ENCODE measurements at places on chromosomes 2 and 18.
A peak's percentile ranks its signal among the peaks of the same experiment; 100 is the strongest.

DNA sequence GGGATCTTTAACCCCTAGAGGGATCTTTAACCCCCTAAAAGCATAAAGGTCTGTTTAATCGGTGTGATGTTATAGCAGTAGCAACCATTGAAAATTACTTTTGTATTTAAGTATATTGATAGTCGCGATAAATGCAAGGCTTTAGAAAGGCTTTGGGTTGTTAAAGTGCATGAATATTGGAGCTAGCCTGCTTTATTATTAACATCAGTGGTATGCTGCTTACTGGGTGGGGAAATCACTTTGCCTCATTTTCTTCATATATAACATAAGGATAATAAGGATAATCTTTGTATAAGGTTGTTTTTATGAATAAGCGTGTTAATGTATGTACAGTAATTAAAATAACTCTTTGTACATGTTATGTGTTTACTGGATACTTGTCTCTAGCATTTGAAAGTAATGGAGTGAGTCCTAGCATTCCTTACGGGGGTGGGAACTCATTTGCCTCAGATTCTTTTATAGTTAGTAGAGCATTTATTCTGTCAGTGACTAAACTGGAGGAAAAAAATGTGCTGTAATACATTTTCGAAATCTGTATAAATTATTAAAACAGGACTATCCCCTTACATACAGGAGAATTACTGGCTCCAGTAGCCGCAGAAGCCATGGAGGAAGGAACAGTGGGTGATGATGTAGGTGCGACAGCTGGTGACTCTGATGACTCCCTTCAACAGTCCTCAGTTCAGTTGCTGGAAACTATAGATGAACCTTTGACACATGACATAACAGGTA is 122.2 kb downstream of the BIRC6 start:
- DNase-seq: peak; percentile 25

DNA sequence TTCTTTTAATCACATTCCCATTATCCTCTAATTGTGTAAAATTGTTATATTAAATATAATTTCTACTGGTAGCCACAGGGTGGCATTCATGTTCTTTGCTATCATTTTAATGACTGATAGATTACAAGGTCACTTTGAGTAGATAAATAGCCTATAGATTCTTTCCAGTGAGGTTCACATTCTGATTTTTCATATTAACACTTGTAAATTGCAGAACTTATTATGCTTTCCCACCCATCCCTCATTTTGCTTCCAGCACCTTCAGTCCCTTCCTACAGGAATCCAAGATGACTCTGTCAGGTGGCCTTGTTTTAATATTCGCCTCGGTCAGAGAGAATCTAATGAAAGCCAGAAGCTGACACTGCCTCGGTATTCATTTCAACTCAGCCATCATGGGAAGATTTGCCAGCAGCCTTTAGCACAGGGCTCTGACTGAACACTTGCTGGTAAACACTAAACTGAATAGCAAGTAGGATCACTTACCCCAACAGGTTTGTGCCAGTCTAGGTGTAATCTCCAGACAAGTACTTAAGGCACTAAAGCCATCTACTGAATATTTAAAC is 101.2 kb upstream of the FSHR start:
- DNase-seq: no peak

- DNase-seq: no peak
These were observed 923.6 kb downstream of the CCDC85A start for GRCh38 chr2:57107353-57107752.

- DNase-seq: no peak
These were observed 96.5 kb upstream of the HS6ST1 start for GRCh38 chr2:128414946-128415778.

GRCh38 chr18:39345321-39345720 is 1779.7 kb upstream of the CELF4 start:
- DNase-seq: no peak

DNA sequence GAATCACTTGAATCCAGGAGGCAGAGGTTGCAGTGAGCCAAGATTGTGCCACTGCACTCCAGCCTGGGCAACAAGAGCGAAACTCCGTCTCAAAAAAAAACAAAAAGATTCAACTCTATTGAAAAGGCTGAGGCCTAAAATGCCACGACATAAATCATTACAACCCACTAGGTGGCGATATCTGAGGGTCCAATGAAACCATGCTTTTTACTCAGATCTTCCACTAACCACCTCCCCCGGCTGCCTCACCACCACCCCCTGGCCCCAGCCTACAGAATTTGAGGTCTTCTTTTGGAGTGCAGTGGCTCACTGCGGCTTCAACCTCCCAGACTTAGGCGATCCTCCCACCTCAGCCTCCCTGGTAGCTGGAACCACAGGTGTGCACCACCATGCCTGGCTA is 57.5 kb downstream of the AP1S3 start:
- DNase-seq: peak; percentile 60

DNA sequence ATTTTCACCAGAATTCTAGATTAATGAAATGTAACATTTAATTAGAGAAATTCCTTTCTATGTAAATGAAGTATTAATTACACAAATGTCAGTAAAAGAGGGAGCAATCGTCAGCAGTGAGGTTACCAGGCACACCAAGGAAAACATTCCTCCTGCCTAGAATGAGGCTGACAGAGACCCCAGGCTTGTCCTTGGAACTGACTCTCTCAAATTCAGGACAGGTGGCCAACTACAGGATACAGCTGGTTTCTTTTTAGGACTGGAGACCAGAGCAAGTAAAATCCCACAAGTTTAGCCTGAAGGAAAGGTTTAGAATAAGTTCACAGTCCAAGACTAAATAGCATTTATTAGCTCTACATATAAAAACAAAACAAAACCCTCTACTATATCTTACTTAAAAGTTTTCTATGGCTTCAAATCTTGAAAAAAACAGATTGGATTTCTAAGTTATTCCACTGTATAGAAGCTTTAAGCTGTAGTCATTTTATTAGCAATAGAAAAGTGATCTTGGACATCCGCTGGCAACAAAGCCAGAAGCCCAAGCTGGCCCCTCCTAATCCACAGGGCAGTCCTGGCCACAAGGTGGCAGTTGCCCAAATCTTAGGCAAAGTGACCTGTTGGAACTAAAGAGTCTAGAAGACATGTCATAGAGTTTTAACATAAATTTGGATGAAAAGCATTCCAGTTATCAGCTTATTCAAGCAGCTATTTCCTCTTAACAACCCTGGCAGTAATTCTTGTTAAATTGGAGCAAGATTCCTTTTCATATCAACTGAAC is 81.0 kb downstream of the SP3 start:
- peak; percentile 45 for DNase-seq

- DNase-seq: no peak
These were observed 7.5 kb upstream of the STAMBP start for GRCh38 chr2:73821227-73821626.

DNA sequence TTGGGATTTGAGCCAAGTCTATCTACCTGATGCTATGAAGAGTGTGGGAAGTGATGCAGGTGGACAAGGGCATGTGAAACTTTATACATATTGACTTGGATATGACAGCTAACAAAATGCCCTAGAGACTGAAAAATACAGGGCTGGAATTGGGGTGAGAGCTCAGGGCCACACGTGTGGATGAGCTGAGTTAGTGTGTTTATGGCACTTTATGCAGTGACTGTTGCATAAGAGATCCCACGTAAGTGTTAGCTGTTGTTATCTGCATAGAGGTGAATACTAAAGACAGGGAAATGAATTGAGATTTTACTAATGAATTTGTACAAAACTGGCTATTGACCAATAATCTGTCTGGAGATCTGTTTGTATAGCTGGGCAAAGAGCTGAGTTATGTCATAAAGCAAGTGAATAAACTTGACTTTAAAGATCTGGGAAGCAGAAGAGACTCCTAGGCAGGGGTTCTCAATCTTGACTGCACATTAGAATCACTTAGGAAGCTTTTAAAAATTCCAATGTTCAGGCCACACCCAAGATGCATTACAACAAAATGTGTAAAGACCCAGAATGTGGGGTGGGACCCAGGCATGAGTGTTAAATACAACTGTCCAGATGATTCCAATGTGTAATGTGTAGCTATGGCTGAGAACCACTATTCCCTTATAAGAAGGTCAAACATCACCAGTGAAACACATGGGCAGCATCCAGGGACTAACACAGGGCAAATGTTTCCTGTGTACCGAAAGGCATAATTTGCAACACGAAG is 74.2 kb upstream of the STK17B start:
- no peak for DNase-seq

DNA sequence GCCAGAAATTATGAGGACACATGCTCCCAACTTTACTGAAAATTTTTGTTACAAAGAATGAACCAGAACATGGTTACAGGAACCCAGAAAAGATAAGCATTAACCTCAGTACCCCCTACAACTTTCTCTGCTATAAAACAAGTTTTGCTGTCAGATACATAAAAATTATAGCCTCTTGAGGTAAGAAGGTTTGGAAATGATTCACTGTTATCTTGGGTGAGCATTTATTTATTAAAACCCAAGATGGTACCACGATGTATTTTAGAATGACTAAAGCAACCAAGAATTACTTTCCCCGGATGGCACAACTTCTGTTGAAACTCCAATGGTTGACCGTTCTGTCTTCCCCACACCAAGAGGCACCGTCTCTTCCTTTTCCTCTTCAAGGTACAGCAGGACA is 72.9 kb downstream of the RBMS1 start:
- DNase-seq: no peak

DNA sequence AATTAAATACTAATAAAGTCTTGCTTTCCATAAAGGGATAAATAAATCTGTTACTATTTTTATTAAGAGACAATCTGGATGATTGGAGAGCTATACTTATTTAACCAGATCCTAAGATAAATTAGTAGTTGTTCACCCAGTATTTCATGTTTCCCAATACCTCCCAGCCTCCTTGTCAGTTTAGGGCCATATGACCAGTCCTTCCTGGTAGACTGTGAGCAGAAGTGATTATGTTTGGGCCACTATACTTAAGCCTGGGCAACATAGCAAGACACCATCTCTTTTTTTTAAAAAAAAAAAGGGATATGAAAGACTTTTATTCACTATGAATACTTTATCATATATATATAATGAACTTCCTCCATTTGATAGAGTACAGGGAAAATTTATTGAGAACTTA is 48.8 kb upstream of the PPM1B start:
- no peak for DNase-seq

GRCh38 chr18:50307400-50307737 is 19.9 kb upstream of the CXXC1 start:
- no peak for DNase-seq

GRCh38 chr2:196617430-196617829 is 22.1 kb upstream of the CCDC150 start:
- DNase-seq: no peak

GRCh38 chr18:5998907-5999306 is 103.6 kb upstream of the TMEM200C start:
- no peak for DNase-seq

DNA sequence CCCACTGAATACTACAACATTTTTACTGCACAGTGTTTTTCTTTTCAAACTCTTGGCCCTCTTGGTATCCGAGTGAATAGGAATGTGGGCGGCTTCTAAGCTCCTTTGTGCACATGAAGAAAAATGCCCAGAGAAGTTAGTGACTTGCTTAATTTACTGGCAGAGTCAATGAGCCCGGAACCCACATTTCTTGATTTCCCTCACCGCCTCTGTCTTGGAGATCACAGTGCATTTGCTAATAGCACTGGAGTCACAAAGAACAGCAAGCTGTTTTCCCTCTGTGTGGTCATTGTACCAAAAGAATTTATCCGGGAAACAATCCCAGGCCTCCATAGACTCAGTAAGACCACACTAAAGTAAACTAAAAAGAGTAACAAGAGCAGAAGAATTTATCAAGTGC is 18.9 kb downstream of the STON1 start:
- peak; percentile 55 for DNase-seq

- no peak for DNase-seq
These were observed 181.4 kb downstream of the FAM210A start for GRCh38 chr18:13544953-13545352.

DNA sequence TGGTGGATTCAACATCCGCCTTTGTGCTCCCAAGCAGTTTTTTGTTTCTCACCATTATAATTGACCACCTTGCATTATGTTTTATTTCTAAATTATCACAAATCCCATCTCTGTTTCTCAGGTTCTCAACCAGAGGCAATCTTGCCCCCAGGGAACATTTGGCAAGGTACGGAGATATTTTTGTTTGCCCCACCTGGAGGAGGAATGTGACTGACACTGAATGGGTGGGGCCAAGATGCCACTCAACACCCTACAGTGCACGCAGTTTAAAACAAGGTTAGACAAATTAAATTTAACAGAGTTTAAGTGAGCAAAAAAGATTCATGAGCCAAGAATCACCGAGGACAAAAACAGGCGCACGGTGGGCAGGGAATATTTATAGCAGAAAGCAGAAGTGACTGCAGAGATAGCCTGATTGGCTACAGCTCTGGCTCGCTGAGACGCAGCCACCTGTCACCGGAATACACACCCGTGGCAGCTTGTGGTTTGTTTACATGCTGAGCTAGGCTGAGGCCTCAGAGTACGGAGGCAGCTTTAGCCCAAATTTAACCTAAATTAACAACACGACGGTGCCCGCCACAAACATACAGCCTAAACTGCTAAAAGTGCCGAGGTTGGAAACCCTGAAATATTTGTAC is 150.0 kb upstream of the ALKAL2 start:
- no peak for DNase-seq

- DNase-seq: no peak
These were observed 176.9 kb downstream of the PIK3C3 start for GRCh38 chr18:42131930-42132244.

DNA sequence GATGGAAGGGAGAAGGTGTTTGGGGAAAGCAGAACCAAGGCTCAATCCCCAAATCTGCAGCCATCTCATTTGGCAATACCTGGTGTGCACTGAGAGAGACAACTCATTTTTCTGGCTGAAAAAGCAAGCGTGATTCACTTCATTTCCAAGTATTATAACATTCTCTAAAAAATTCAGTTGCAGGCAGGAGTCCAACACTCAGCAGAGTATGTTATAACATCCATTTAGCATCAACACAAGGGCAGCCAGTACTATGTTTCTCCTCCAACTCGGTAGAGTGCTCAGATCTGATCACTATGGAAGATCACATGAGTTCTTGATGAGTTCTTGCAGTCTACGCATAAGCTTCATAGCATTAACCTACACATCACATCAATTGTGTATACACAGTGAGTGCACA is 99.4 kb upstream of the PID1 start:
- no peak for DNase-seq

DNA sequence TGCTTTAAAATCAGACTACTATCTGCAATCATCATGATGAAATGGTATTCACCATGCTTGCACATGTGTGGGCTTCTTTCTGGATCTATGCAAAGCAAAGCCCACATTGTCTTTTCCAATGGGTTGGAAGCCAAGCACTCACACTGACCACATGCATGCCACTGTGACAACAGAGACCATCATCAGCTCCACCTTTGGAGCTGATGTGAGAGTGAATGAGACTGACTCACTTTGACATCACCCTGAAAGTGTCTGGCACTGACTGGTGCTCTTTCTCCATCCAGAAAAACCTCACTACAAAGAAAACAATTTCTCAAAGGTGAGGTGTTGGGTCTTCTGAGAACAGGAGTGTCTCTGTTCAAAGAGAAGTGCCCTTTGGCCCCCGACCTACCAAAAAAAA is 4.7 kb downstream of the MYO5B start:
- DNase-seq: no peak

Data from AG08396 (cell line).